ENCODE measurements at places on chromosomes 16 and 17.

DNA sequence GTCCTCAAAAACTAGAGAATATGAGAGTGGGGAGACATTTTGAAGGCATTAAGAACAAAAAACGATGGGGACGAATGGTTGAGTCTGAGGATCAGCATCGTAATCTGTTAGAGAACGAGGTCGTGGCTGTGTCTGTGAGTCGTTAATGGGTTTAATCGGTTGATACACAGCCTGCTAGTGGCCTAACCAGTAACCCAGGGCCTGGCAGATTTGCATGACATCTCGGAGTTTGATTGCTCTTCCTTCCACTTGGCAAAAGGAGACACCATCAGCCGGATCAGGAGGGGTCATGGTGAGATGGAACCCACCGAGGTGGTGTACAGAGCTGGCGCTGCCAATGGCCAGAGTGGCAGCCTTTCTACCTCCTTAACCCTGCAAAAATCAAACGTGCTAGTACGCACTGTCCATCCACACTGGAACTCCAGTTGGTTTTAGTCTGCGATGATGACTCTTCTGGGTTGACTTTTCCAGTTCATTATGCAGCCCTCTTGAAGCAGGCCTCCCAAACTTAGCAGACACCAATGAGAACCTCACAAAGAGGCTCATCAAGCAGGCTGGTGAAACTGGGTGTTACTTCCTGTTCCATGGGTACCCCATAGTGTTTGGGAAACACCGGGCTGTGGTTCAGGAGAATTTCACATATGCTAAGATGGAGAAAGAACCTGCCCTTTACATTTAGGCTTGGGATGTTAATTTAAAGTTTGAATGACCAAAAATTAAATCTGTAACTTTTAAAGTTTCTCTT lies 4.1 kb downstream of the HS3ST3B1 start:
- DNase-seq = no peak

DNA sequence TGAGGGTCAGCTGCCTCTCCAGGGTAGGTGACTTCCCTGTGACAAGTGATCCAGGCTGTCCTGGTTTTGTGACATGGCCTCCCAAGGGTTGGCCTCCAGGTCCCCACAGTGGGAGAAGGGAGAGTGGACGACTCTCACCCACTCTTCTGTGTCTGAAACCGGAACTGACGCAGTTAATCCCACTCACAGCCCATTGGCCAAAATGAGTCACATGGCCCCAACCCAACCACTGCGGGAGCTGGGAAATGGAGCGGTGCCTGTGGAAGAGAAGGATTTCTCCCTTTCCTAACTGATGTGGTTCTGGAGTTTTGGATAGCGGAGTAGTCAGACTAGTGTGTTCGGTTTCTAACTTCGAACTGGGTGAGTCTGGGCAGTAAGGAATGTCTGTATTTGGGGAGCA lies 79.4 kb downstream of the ABCC6 start:
- no peak for DNase-seq

DNA sequence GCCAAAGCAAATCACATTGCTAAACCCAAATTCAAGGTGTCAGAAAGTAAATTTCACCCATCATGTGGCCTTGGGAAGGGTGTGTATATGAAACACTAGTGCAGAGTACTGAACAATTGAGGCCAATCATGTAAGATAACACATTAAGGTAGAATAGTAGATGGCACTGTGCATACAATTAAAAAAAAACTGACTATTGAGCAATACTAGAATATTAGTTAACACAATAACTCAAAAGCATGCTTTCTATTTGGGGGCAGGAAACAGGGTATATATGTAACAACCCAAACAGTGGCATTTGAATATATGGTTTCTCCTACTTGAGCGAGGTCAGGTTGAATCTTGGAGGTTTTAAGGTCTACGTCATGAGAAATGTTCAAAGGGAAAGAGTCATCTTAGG lies 63.0 kb upstream of the DYNLRB2 start:
- no peak for DNase-seq

- no peak for DNase-seq
Observed at GRCh38 chr17:79785900-79786810, 8.2 kb downstream of the CBX2 start.

DNA sequence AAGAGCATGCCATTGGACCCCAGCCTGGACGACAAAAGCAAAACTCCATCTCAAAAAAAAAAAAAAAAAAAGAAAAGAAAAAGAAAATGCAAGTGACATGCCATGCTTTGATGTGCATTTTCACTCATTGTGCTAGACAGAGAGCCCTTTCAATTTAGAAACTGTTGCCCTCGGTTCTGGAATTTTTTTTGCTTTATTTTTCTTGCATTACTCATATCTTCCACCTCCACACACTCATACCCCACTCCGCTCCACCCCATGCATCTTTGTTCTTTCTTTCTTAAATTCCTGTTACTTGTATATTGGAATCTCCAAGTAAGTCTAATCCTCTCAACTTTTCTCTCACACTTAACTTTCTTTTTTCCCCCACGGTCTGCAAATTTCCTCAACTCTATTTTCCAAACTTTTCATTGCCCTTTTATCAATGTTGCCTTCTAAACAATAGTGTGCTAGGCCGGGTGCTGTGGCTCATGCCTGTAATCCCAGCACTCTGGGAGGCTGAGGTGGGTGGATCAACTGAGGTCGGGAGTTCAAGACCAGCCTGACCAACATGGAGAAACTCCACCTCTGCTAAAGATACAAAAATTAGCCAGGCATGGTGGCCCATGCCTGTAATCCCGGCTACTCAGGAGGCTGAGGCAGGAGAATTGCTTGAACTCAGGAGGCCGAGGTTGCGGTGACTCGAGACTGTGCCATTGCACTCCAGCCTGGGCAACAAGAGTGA lies 16.8 kb upstream of the SUZ12 start:
- DNase-seq = no peak

DNA sequence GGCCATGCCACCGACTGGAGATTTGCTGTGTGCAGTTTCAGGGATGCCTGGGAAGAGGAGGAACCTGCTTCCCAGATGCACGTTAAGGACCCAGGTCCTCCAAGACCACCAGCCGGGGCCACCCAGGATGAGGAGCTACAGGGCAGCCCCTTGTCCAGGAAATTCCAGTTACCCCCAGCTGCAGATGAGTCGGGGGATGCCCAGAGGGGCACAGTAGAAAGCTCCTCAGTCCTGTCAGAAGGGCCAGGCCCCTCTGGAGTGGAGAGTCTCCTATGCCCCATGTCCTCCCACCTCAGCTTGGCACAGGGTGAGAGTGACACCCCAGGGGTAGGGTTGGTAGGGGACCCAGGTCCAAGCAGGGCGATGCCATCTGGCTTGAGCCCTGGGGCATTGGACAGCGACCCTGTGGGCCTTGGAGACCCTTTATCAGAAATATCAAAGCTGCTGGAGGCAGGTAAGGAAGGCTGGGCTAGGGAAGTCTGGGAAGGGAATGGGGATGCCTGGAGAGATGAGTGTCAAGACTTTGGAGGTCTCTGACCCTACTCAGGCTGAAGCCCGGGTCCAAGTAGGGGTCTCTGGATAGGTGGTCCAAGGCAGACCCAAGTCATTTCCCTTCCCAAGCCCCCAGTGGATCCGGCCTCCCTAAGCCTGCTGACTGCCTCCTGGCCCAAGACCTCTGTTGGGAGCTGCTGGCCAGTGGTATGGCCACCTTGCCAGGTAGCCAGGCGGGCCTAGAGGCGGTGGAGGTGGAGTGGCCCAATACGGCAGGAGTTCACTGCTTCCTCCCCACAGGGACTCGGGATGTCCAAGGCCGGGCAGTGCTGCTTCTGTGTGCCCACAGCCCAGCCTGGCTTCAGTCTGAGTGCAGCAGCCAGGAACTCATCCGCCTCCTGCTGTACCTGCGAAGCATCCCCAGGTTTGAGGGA lies 1.0 kb downstream of the PLEKHG4 start:
- no peak for DNase-seq

GRCh38 chr16:23836078-23836403 lies 258 bp downstream of the PRKCB start:
- DNase-seq = no peak

DNA sequence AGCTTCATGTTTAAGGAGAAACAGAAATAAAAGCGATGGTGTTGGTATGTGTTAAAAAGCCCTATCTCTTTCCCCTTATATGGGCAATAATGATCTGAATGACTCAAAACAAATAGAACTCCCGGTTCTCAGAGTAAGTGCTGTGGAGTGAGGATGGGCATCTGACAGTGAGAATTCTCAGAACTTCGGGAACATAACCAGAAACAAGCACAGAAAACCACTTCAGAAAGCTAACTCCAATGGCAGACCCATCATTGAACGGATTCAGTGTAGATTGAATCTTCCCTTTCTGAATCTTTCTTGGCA lies 67.2 kb downstream of the CDH8 start:
- no peak for DNase-seq

- no peak for DNase-seq
Observed at GRCh38 chr17:64300699-64300965, 37.6 kb upstream of the TEX2 start.

- DNase-seq = no peak
Observed at GRCh38 chr16:72221630-72222024, 49.7 kb upstream of the PMFBP1 start.

GRCh38 chr17:3835410-3836229 lies 10.4 kb downstream of the NCBP3 start:
- no peak for DNase-seq

- DNase-seq = no peak
Observed at GRCh38 chr17:40360091-40360490, 4.4 kb downstream of the GJD3 start.

DNA sequence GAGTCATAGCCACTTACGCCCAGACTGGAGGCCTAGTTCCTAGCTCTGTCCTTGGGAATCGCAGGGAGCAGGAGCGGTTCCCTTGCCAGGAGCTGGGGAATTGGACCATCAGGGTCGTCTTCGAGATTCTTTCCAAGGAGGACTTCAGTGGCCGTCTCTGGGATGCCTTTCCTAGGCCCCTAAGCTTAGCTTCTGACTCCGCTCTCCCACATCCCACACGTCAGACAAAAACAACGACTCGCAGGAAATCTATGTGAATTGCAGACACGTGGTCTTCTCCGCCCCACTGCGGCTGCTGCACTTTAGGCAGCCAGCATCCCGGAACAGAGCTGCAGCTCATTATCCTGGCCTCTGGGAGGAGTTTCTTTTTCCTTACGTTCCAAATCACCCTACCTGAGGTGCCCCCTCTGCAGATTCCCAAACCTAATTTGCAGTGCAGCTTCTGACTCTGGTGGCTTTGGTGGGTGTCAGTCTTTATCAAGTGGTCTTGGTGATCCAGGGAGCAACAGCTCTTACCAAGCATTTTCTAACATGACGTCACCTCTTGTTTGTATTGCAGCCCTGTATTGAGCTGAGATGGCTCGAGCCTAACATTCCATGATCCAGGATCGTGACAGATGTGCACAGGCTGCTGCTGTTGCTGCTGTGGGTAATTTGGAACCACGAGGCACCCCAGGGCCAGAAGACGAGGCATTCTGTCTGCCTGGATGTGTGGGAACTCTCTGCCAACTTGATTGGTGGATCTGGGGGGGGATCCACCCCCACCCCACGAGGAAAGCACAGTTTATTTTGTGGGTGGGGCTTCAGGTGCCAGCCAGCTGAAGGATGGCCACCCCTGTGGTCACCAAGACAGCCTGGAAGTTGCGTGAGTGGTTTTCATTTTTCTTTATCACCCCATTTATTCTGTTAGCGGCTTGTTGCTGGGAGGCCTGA lies 1.1 kb downstream of the KATNB1 start:
- DNase-seq = no peak

DNA sequence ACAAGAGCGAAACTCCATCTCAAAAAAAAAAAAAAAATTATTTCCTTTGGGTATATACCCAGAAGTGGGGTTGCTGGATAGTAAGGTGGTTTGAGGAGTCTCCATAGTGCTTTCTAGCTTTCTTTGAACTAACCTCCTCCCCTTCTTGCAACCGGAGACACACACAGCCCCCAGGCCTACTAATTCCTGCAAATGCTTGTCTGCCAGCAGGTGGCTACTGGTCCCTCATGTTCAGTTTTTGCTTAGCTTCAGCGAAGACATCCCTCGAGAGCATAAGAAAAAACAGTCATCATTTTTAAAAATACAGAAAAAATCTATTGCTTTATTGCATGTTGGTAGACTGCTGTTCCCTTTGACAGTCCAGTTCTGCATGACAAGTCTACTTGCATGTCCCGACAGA lies 439.0 kb downstream of the UTP18 start:
- DNase-seq = no peak

GRCh38 chr16:80014241-80014939 lies 413.9 kb upstream of the MAF start:
- no peak for DNase-seq

- DNase-seq = no peak
Observed at GRCh38 chr17:57972151-57972550, 15.9 kb downstream of the VEZF1 start.

- no peak for DNase-seq
Observed at GRCh38 chr17:53525590-53525989, 297.1 kb upstream of the KIF2B start.

DNA sequence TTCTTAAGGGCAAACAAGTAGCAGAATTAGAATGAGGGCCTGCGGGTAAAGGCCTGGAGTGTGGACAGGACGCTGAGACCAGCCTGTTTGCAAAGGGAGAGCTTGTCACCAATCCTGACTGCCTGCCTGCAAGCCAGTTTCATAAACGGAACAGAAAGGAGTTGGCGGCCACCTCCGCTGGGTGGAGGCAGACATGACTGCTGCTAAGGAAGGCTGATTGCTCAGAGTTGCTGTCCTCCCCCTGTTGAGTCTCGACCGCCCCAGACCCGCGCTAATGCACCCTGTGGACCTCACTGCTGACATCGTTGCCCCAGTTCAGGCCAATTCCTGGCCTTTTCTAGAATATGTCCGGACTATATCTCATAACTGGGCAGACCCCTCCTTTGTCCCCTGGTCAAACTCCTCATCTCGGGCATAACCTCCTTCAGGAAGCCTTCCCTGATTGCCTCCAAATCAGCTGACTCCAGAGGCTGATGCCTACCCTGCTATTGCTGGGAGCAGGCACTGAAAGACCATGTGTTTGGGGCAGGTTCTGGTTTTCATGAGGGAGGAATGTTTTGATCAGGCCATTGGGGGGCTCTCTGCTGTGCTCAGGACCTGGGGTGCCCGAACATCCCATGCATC lies 153.0 kb upstream of the CIBAR2 start:
- no peak for DNase-seq

DNA sequence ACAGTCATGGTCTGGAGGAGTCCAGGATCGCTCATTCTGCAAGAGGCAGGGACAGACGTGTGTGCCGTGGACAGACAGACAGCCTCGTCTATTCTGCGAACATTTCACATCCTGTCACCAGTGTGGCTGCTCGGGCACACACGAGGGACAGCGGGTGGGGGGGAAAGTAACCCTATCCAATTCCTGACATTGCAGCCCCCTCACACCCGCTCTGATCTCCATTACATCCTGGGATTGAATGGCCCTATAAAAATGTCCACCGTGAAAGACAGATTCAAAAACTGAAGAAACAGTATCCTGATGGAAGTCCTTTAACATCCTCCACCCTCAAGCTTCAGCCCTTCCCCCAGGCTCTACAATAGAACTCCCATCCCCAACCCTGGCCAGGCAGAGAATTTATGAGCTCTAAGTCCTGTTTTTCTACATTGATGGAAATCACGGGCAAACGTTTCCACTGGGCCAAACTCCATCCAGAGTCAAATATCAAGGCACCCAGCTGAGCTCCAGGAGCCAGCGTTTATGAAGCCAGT lies 39.4 kb downstream of the HS3ST3A1 start:
- DNase-seq = no peak

- no peak for DNase-seq
Observed at GRCh38 chr16:78761427-78761826, 662.0 kb downstream of the WWOX start.

Data from stimulated activated CD4-positive, alpha-beta T cell treated with anti-CD3 and anti-CD28 coated beads, Interleukin-1b, Interleukin-23, amount 100 ng/mL, for 1 hour (primary cell).